K562 (cell line): ENCODE measurements at places on chromosomes 4 and X. TPM values are rescaled to one million over a fixed set of nuclear protein-coding genes. Genes with fewer than 3 reads are reported as not detected.
A peak's percentile ranks its signal among the peaks of the same experiment; 100 is the strongest.

The GIMD1 gene
- not detected in 2 replicates for total RNA-seq

The ITM2A gene
- total RNA-seq, result 57.4 and 58.9 TPM in 2 replicates

The CLDN34 gene
- total RNA-seq, result not detected in 2 replicates

The DHX15 gene
- total RNA-seq, result 179 and 189 TPM in 2 replicates

The DTHD1 gene
- total RNA-seq, result not detected in 2 replicates

GRCh38 chr4:185933078-185933581 is 121.1 kb upstream of the SORBS2 start:
- H3K27ac ChIP-seq, result no peak overlapping the region
- H3K36me3 ChIP-seq, result no peaks in the 10 kb centered on the region
- no peak overlapping the region for H3K4me3 ChIP-seq
- no peaks in the 10 kb centered on the region for H3K27me3 ChIP-seq

DNA sequence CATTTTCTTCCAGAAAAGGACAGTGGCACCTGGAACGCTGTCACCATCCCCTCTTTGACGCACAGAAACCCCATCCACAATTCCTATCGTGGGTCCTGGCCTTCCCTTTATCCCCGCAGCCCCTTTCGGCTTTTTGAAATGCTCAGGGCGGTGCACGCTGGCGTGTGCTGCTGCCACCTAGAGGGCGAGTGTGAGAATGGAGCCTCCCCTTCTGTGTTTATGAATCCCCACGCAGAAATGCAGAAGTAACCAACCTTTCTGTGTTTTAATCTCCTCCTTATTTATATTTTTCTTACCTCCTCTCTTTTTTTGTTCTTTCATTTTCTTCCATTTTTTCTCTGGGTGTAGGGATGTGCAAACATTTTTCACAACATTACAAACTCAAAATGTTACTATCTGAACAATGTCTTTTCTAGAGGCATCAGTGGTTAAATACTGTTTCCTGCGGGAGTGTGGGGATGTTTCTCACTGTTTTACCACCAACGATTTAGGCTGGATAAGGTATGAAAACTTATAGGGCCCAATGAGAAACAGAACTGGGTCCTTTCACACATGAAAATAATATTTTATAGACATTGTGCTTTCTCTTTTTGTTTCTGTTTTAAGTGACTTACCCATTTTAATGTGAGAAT is 50.0 kb downstream of the TMA16 start:
- no peak overlapping the region for H3K27ac ChIP-seq
- no peaks in the 10 kb centered on the region for H3K27me3 ChIP-seq
- DNase-seq, result peak; percentile 76
- no peaks in the 10 kb centered on the region for H3K4me1 ChIP-seq

DNA sequence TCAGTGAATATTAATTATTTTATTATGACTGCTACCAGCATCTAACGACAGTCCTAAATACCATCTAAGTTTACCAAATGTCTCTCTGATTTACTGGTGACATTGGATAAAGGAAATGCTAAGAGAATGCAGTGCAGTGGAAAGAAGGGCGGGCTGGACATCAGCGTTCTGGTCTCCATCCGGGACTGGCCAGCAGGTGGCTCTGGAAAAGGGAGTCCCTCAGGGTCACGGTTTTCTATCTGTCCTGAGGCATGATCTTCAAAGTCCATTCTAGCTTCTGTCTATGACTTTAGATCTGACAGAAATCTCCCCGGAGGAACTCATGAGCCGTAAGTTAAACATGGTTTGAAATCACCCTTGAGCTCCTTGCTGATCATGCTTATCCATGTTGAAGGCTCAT is 3.3 kb downstream of the TRIM2 start:
- peaks cover 5% of the 10 kb centered on the region for H3K4me1 ChIP-seq
- H3K36me3 ChIP-seq, result no peaks in the 10 kb centered on the region
- H3K27me3 ChIP-seq, result peaks cover 30% of the 10 kb centered on the region
- DNase-seq, result peak; percentile 46
- no peak overlapping the region for H3K27ac ChIP-seq
- H3K4me3 ChIP-seq, result no peak overlapping the region

GRCh38 chr4:144450526-144450925 is 195.4 kb upstream of the HHIP start:
- no peak for DNase-seq
- no peaks in the 10 kb centered on the region for H3K27me3 ChIP-seq
- no peaks in the 10 kb centered on the region for H3K36me3 ChIP-seq

DNA sequence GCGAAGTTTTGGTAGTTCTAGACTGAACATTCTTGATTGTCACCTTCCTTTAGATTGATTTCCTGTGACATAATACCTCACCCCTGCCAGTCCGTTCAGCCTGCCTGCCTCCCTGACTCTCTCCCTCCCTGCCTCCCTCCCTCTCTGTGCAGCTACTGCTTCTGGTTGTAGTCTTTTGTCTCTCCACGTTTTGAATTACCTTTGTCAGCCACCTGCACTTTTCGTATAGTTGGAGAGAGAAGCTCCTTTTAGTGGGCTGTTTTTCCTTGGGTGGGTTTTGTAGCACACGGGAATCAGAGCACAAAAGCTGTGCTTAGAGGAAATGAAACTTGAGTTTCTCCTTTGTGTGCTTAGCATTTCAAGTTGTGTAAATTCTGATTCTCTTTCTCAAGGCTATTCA is 32.6 kb upstream of the MSMO1 start:
- no peak overlapping the region for H3K4me3 ChIP-seq
- H3K27me3 ChIP-seq, result no peaks in the 10 kb centered on the region
- H3K4me1 ChIP-seq, result no peaks in the 10 kb centered on the region
- H3K27ac ChIP-seq, result no peak overlapping the region

DNA sequence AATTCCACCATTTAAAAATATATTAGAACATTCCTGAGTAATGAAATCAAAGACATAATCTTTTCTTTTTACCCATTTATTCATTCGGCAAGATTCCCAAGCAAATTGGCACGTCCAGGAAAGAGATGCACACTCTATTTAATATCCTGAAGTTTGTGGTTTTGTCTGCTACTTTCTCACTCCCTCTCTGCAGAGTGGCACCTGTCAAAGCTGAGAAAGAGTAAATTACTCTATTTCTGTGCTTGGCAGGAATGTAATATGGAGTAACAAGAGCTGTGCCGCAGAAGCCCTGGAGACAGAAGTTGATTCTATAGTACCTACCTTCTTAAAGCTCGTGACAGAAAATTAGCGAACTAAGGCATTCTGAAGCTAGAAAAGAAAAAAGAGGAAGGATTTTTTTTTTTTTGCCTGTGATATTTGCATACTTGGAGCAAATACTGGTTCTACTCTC is 5.5 kb downstream of the GSTCD start:
- peaks cover 2% of the 10 kb centered on the region; the same call in 1 of the 3 replicates for H3K4me1 ChIP-seq
- no peak overlapping the region for H3K4me3 ChIP-seq
- no peaks in the 10 kb centered on the region for H3K27me3 ChIP-seq
- no peak for DNase-seq

DNA sequence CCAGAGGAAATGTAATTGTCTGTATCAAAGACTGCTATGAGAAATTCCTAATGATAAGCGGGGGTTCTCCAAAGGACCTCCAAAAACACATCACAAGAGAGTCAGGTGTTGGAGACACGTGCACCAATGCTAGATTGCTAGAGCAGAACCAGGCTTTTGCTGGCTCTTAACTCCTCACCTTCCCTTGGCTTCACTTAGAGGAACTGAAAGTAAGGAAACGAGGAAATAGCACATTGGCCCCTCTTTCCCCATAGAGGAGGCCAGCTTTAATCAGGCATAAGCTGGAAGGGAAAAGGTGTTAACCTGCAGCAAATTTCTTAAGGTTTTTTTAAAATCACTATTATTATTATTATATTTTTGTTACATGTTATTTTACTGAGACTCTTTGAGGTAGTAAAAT is 13.6 kb downstream of the OTC start:
- no peak overlapping the region for H3K4me3 ChIP-seq
- no peaks in the 10 kb centered on the region for H3K36me3 ChIP-seq
- no peaks in the 10 kb centered on the region for H3K27me3 ChIP-seq
- H3K27ac ChIP-seq, result no peak overlapping the region
- no peak for DNase-seq

DNA sequence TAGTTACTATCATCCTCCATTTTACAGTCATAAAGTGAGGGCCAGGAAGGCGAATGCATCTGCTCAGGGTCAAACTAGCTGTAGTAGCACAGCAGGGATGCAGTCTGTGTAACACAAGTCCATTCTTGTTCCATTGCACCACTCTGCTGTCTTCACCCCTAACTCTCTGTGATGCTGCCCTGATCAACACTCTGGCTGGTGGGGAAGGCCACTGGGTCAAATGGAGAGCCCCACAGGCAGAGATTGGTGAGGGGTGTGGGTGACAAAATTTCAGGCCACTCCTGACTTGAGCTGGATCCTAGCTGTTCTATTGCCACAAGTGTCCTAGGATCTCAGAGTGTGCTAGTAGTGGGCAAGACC is 136.5 kb downstream of the PJA1 start:
- no peaks in the 10 kb centered on the region for H3K27me3 ChIP-seq
- no peaks in the 10 kb centered on the region for H3K4me1 ChIP-seq
- H3K36me3 ChIP-seq, result no peaks in the 10 kb centered on the region

DNA sequence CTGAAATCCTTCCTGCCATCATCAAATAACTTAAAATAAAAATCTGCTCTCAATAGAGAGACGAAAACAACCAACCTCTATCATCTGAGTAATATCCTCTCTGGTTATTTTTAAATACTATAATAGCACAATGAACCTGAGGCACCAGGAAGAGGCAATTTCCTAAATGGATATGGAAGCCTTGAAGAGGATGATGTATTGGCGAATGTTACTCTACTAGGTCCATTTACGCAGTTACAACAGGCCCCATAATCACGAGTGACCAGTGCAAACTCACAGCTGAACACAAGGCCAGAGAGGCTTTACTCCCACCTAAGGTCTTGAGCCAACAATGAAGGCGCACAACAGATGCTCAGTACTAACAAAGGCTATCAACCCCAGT is 678.8 kb upstream of the NR3C2 start:
- no peaks in the 10 kb centered on the region for H3K36me3 ChIP-seq
- H3K27ac ChIP-seq, result no peak overlapping the region
- no peaks in the 10 kb centered on the region for H3K27me3 ChIP-seq

DNA sequence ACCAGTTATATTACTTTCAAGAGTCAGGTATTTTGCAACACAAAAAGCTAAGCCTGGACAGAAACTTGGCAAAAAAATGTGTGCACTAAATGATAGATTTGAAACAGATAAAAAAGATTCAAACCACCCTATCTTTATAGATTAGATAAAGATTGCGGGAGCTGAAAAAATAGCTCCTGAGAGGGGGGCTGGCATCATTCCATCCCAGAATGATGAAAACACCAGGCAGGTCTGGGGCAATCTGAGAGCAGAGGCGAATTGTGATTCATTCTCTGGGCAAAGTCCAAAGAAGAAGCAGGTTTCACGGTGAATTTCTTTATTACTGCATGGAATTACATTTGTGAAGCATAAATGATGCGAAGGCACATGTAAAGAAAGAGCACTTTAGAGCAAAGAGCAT is 168.5 kb upstream of the DMD start:
- no peaks in the 10 kb centered on the region for H3K36me3 ChIP-seq
- DNase-seq, result no peak
- no peaks in the 10 kb centered on the region for H3K4me1 ChIP-seq
- no peak overlapping the region for H3K27ac ChIP-seq
- no peaks in the 10 kb centered on the region for H3K27me3 ChIP-seq
- H3K4me3 ChIP-seq, result no peak overlapping the region

DNA sequence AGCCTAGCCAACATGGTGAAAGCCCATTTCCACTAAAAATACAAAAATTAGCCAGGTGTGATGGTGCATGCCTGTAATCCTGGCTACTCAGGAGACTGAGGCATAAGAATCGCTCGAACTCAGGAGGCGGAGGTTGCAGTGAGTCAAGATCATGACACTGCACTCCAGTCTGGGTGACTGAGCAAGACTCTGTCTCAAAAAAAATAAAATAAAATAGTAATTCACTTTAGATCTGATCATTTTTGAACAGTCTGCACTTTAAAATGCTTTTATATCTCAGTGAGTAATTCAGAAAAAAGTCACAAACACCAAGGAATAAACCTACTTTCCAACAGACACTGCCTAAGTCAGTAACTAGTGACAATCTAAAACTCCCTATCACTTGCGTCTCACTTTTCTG is 25.6 kb upstream of the CORIN start:
- H3K27ac ChIP-seq, result no peak overlapping the region
- H3K27me3 ChIP-seq, result no peaks in the 10 kb centered on the region
- no peak overlapping the region for H3K4me3 ChIP-seq
- peaks cover 22% of the 10 kb centered on the region; the same call in 2 of the 3 replicates for H3K36me3 ChIP-seq
- no peaks in the 10 kb centered on the region for H3K4me1 ChIP-seq

DNA sequence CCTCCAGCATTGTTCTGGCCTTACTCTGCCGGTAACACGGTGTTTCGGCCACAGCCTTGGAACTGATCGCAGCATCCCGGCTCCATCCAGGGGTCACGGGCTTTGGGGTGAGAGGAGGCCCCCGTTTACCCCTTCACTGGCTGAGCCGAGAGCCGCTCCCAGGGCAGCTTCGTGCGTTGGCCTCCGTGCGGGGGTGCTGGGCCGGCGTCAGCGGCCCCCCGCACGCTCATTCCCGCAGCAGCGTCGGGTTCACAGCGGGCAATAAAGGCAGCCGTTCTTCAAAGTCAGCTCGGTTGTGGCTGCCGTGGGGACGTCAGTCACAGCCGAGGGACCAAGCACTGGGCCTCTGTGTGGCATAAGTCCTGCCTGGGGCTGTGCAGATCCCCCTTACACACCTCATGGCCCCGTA is 25.3 kb upstream of the PLCXD1 start:
- peaks cover 6% of the 10 kb centered on the region for H3K4me1 ChIP-seq
- no peak overlapping the region for H3K4me3 ChIP-seq
- no peak for DNase-seq
- no peaks in the 10 kb centered on the region; the same call in 1 of the 3 replicates for H3K27me3 ChIP-seq
- H3K36me3 ChIP-seq, result no peaks in the 10 kb centered on the region
- no peak overlapping the region for H3K27ac ChIP-seq
